ENCODE measurements at places on chromosomes 4 and X.

DNA sequence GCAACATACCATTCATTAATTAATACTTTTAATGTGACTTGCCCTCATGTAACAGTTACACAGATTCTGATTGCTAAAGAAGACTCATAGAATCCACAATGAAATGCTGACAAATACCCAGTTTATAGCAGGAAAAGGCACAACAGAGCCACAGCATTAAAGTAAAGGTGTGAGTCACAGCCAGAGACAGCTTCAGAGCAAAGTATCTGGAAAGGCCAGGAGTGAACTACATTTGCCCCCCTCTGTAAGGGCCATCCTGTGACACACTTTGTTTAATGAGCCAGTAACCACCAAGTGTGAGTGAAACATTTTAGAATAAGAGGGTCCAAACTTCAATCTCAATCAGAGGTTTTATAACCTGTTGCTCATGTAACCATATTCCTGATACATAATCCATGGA is 133.8 kb upstream of the TACR3 start:
- H3K27ac ChIP-seq = no peak overlapping the region
- no peaks in the 10 kb centered on the region for H3K27me3 ChIP-seq
- H3K36me3 ChIP-seq = no peaks in the 10 kb centered on the region
- H3K4me1 ChIP-seq = no peaks in the 10 kb centered on the region
- H3K4me3 ChIP-seq = no peak overlapping the region
- DNase-seq = no peak

GRCh38 chrX:20217906-20218305 is 48.8 kb downstream of the RPS6KA3 start:
- no peak overlapping the region for H3K27ac ChIP-seq
- no peak overlapping the region for H3K4me3 ChIP-seq
- H3K36me3 ChIP-seq = peaks cover 7% of the 10 kb centered on the region
- H3K27me3 ChIP-seq = no peaks in the 10 kb centered on the region
- no peak for DNase-seq

DNA sequence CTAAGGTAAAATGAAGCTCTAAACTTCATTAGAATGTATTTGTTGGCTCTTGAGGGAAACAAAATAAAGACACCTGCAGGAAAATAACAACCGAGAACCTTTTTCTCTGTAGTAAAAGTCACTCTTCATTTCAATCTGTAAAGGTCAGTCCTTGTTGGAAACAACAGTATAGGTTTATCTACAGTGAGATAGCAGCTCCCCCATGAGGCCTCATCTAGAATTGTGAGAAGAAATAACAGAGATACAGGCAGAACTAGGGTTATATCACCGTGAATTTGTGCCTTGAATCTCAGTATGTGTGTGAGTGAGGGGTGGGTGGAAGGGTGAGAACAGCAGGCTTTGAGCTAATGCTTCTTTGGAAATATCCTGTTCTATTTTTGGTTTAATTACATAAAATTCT is 107.8 kb upstream of the FMR1 start:
- no peak overlapping the region for H3K4me3 ChIP-seq
- DNase-seq = peak; percentile 0
- H3K36me3 ChIP-seq = no peaks in the 10 kb centered on the region
- no peaks in the 10 kb centered on the region for H3K27me3 ChIP-seq
- no peak overlapping the region for H3K27ac ChIP-seq

GRCh38 chrX:39519566-39520301 is 578.0 kb downstream of the BCOR start:
- DNase-seq = no peak
- H3K27me3 ChIP-seq = no peaks in the 10 kb centered on the region
- no peak overlapping the region for H3K4me3 ChIP-seq
- no peaks in the 10 kb centered on the region for H3K36me3 ChIP-seq

DNA sequence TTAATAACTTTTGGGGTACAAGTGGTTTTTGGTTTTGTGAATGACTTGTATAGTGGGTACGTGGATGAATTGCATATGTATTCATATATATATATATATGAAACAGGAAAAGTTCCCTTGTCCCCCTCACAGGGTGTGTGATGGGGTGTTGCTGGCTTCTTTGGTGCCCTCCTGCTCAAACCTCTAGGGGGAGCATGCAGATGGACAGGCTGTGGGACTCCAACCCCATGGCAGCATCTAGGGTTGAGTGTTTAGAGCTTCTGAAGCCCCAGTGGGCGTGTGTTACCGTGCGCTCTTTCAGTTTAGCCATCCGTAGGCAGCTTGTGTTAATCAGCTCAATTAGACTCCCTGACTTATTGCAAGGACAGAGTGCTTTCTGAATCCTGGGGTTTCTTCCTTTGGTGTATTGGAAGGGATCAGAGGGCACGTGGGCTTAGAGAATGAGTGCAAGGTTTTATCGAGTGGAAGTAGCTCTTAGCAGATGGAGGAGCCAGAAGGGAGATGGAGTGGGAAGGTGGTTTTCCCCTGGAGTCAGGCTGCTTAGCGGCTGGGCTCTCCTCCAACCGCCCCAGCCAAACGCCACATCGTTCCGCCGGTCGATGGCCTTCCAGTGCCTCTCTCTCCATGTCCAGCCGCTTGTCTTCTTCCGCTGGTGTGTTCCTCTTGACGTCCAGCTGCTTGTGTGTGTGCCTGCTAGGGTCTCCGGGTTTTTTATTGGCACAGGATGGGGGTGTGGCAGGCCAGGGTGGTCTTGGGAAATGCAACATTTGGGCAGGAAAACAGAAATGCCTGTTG is 674.4 kb upstream of the LCORL start:
- H3K4me1 ChIP-seq = no peaks in the 10 kb centered on the region
- H3K36me3 ChIP-seq = no peaks in the 10 kb centered on the region
- H3K4me3 ChIP-seq = no peak overlapping the region
- no peak overlapping the region for H3K27ac ChIP-seq

DNA sequence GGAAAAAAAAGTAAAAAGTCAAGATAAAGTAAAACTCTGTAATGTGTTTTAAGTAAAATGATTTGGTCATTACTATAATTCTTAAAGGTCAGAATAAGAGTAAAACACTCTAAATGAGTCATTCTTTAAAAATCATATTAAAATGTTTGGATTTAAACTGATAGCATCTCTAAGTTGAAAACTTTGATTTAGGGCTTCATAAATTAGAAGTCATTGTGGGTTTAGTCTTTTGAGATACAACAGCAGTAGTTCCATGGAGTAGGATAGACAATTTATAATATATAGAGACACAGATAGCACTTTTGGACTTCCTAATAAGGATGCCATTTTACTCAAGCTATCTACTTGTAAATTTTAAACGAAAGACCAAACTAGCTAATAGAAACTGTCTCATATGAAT is 77.1 kb upstream of the PABPC4L start:
- H3K27me3 ChIP-seq = no peaks in the 10 kb centered on the region
- H3K4me3 ChIP-seq = no peak overlapping the region
- no peak overlapping the region for H3K27ac ChIP-seq
- no peaks in the 10 kb centered on the region for H3K4me1 ChIP-seq
- no peak for DNase-seq

Data from B cell (primary cell).